ENCODE measurements at places on chromosomes 7 and 10.

DNA sequence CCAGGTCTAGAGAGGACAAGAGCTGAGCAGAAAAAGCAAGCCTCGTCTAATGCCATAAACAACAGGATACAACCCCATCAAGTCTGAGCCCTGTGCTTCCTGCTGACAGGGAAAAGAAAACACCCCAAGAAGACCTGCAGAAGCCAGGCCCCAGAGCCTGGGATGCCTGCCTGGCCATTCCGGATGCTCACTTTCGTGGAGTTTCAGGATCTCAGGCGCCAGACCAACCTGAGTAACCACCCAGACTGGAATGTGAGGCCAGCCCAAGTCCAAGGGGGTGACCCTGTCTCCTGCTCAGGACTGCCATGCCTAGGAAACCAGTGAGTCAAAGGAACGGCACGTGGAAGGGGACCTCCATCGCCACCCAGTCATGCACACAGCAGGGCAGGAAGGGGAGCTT lies 74.3 kb downstream of the PLXNA4 start:
- DNase-seq, result no peak
- no peaks in the 10 kb centered on the region for H3K36me3 ChIP-seq
- H3K4me3 ChIP-seq, result no peak overlapping the region
- H3K27ac ChIP-seq, result no peak overlapping the region
- H3K4me1 ChIP-seq, result peaks cover 26% of the 10 kb centered on the region

DNA sequence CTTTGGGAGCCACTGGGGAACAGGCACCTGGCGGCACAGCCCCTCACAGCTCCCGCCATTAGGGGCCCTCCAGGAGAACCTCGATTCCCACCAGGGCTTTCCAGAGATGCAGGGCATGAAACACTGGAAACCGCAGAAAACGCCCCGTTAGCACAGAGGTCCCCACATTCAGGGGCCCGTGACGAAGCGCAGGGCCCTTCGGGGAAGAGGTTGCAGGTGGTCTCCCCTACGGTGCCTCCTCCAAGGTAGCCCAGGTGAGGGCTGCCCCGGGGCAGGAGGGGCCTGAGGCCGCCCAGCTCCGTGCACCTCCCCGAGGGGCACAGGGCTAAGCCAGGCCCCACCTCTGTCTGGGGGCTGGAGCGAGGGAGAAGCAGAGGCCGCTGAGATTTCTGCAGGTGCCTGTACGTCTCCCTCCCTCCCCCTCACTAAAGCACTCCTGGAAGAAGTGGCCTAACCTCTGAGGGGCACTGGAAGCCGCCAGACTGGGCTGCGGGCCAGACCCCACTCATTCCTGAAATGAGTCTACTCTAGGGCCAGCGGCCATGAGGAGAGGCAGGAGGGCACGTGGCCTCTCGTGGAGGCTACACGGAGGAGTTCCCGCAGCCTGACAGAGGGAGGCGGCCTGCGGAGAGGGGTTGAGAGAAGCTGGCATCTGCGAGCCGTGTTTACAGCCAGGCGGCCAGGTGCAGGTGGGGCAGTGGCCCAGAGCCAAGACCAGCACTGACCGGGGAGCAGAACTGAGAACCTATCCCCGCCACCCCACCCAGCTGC lies 6.9 kb downstream of the PDGFA start:
- H3K36me3 ChIP-seq, result no peaks in the 10 kb centered on the region
- H3K27me3 ChIP-seq, result peaks cover 6% of the 10 kb centered on the region
- no peak overlapping the region for H3K4me3 ChIP-seq
- peaks cover 6% of the 10 kb centered on the region for H3K4me1 ChIP-seq
- H3K27ac ChIP-seq, result no peak overlapping the region

GRCh38 chr10:80253266-80253962 lies 36.0 kb downstream of the MAT1A start:
- peak overlapping the region; percentile 88 for H3K27ac ChIP-seq
- peak overlapping the region; percentile 78 for H3K4me3 ChIP-seq
- peaks cover 12% of the 10 kb centered on the region for H3K4me1 ChIP-seq
- H3K36me3 ChIP-seq, result no peaks in the 10 kb centered on the region
- H3K27me3 ChIP-seq, result no peaks in the 10 kb centered on the region

- no peak overlapping the region for H3K4me3 ChIP-seq
- no peak overlapping the region for H3K27ac ChIP-seq
These were observed 1.3 kb upstream of the RET start for GRCh38 chr10:43075612-43076003.

DNA sequence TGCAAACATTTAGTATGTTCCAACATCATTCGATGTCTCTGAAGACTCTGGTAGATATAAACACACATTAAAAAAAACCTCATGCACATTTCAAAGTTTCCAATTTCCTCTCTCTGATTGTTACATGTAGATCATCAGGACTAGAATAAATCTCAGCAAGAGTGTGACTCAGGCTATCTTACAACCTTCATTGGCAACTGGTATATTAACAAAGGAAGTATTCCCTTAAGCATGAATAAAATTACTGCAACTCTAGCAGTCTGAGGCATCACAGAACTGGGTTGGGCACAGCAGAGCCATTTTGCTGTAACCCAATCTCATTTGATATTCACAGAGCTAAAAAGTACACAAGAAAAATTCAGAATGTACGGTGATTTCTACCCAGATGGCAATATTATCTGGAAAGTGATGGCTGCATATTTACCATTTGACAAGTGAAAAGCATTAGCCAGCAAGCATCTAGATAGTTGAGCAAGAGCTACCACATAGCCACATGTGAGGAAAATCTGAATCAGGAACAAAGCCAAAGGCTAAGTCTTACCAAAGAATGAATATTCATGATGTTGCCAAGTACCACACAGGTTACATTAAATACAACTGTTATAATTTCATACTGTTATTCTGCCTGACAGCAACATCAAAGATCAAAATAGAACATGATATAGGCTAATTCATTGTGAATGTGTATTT lies 232.2 kb downstream of the CRPPA start:
- H3K4me3 ChIP-seq, result no peak overlapping the region
- no peaks in the 10 kb centered on the region for H3K36me3 ChIP-seq
- no peak overlapping the region for H3K27ac ChIP-seq
- no peaks in the 10 kb centered on the region for H3K27me3 ChIP-seq
- no peak for DNase-seq
- H3K4me1 ChIP-seq, result no peaks in the 10 kb centered on the region

DNA sequence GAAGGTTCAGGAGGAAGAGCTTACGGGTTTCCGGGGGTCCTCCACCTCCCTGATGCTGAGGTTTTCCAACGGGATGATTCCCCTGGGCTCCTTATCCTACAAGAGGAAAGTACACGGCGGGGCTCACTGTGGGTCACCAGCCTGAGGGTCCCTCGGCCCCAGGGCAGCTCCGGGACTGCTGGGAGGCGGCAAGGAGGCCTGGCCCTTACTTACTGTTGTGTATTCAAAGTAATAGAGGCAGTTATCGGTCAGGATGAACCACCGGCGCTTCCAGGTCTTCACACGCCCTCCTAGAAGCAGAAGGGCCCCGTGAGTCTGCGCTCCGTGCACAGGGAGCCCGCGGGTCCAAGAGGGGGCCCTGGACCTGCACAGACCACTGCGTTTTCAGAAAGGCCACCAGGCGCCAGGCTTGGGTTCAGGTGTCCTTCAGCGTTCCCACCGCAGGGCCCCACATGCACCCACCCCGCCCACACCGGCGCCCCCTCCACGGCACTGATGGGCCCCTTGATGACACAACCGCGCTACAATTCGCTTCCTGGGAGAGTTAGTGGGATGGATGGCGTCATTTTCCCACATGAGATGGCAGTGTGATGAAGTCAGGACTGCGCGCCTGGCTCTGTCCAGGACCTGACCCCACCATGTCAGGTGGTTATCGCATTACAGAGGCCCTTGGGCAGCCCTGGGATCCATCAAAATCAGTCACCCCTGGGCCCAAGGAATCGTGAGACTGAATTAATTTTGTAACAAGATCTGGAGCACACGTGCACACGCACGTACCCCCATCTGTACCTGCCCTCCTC lies 106.7 kb downstream of the CYTH3 start:
- H3K27ac ChIP-seq, result no peak overlapping the region
- no peak overlapping the region for H3K4me3 ChIP-seq
- H3K27me3 ChIP-seq, result no peaks in the 10 kb centered on the region
- DNase-seq, result no peak
- peaks cover under 1% of the 10 kb centered on the region for H3K36me3 ChIP-seq

DNA sequence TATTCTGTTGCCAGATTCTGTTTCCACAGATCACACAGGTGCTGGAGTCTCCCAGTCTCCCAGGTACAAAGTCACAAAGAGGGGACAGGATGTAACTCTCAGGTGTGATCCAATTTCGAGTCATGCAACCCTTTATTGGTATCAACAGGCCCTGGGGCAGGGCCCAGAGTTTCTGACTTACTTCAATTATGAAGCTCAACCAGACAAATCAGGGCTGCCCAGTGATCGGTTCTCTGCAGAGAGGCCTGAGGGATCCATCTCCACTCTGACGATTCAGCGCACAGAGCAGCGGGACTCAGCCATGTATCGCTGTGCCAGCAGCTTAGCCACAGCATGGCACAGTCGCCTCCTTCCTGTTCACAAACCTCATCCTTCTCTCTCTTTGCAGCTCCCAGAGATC lies 237.5 kb upstream of the PRSS1 start:
- DNase-seq, result no peak
- no peak overlapping the region for H3K4me3 ChIP-seq
- peaks cover 7% of the 10 kb centered on the region for H3K4me1 ChIP-seq
- H3K27me3 ChIP-seq, result peaks cover 21% of the 10 kb centered on the region
- H3K27ac ChIP-seq, result no peak overlapping the region

GRCh38 chr7:47741984-47742383 lies 160.1 kb upstream of the TNS3 start:
- H3K27ac ChIP-seq, result no peak overlapping the region
- no peak for DNase-seq
- H3K27me3 ChIP-seq, result peaks cover 8% of the 10 kb centered on the region
- H3K4me1 ChIP-seq, result no peaks in the 10 kb centered on the region
- no peak overlapping the region for H3K4me3 ChIP-seq

DNA sequence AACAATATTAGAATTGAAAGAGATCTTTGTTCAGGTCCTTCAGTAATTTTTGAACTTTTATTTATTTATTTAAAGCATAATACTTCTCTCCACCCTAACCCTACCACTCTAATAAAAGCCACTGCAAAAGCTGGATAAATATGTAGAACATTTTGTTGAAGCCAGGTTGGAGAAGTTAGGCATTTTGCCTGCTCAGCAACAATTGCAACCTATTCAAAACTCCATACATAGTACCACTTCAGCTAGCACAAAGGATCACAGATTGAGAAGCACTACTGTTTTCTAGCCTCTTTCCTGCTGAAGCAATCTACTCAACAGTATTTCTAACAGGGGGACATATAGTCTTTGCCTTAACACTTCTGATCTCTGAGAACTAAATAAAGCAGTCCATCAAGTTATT lies 25.0 kb downstream of the RUNDC3B start:
- H3K27ac ChIP-seq, result no peak overlapping the region
- peaks cover 14% of the 10 kb centered on the region for H3K27me3 ChIP-seq
- no peak for DNase-seq
- no peak overlapping the region for H3K4me3 ChIP-seq
- H3K36me3 ChIP-seq, result peaks cover 9% of the 10 kb centered on the region

- H3K27ac ChIP-seq, result no peak overlapping the region
- no peaks in the 10 kb centered on the region for H3K4me1 ChIP-seq
- H3K4me3 ChIP-seq, result no peak overlapping the region
- no peaks in the 10 kb centered on the region for H3K27me3 ChIP-seq
- H3K36me3 ChIP-seq, result no peaks in the 10 kb centered on the region
These were observed 1000.7 kb upstream of the LRRN3 start for GRCh38 chr7:110090110-110090820.

DNA sequence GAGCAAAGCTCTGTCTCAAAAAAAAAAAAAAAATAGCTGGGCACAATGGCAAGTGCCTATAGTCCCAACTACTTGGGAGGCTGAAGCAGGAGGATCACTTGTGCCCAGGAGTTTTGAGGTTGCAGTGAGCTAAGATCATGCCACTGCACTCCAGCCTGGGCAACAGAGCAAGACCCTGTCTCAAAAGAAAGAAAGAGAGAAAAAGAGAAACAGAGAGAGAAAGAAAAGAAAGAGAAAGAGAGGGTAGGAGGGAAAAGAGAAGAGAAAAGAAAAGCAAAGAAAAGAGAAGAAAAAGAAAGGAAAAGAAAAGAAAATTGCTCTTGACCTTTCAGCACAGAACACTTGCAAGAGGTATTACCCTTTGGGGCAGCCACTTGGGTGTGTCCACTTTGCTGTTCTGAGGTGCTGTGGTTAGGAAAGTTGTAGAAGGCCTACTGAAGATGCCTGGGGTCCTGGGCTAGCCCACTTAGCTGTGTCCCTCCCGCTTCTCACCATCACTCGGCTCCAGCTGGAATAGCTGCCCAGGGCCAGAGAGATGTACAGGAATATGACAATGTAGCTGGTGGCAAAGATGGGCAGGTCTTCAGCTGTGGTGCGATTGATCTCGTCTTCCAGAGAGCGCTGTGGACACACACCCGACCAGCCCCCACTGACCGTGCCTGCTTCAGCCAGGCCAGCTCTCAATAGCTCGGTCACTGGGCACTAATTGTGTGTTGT lies 5.6 kb downstream of the NPC1L1 start:
- H3K36me3 ChIP-seq, result no peaks in the 10 kb centered on the region
- no peak for DNase-seq
- H3K27ac ChIP-seq, result no peak overlapping the region
- H3K27me3 ChIP-seq, result no peaks in the 10 kb centered on the region
- H3K4me3 ChIP-seq, result no peak overlapping the region

- no peak overlapping the region for H3K4me3 ChIP-seq
- H3K4me1 ChIP-seq, result no peaks in the 10 kb centered on the region
- no peak overlapping the region for H3K27ac ChIP-seq
- DNase-seq, result no peak
- H3K27me3 ChIP-seq, result no peaks in the 10 kb centered on the region
These were observed 636.2 kb upstream of the IGFBP3 start for GRCh38 chr7:46557295-46557711.

DNA sequence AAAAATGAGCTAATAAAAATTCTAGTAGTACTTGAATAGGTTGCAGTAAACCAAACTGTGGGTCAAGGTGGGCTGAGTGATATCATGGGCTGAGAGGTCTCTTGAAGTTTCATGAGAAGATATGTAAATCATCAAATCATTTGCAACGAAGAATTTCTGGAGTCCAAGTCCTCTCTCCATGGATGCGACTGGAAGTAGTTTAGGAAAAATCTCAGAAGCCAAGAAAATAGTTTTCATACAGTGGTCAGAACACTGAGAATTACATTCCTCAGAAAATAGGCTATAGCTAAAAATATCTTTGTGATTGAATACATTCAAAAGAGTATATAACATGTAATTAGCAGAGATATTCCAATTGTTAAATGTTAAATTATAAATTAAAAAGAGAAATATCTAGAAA lies 3.6 kb upstream of the IFIT1 start:
- no peak overlapping the region for H3K27ac ChIP-seq
- no peak for DNase-seq
- H3K4me1 ChIP-seq, result peaks cover 16% of the 10 kb centered on the region
- H3K27me3 ChIP-seq, result peaks cover 3% of the 10 kb centered on the region
- no peaks in the 10 kb centered on the region for H3K36me3 ChIP-seq
- no peak overlapping the region for H3K4me3 ChIP-seq

- H3K36me3 ChIP-seq, result peaks cover 15% of the 10 kb centered on the region
- DNase-seq, result no peak
- peaks cover 51% of the 10 kb centered on the region for H3K4me1 ChIP-seq
- H3K27ac ChIP-seq, result peak overlapping the region; percentile 45
- H3K4me3 ChIP-seq, result peak overlapping the region; percentile 32
These were observed 195.3 kb downstream of the FAM107B start for GRCh38 chr10:14579405-14579804.

- H3K4me1 ChIP-seq, result no peaks in the 10 kb centered on the region
- DNase-seq, result no peak
- no peak overlapping the region for H3K27ac ChIP-seq
These were observed 966.7 kb upstream of the ZNF722 start for GRCh38 chr7:63031838-63032436.

All from natural killer cell treated with Interleukin-12 subunit alpha and Interleukin-12 subunit beta and Interleukin-15 and Interleukin-18, amount 100 ng/mL, for 72 hours (primary cell).